ENCODE measurements at places on chromosomes 13 and 19. TPM values are rescaled to one million over a fixed set of nuclear protein-coding genes. Genes with fewer than 3 reads are reported as not detected.

DNA sequence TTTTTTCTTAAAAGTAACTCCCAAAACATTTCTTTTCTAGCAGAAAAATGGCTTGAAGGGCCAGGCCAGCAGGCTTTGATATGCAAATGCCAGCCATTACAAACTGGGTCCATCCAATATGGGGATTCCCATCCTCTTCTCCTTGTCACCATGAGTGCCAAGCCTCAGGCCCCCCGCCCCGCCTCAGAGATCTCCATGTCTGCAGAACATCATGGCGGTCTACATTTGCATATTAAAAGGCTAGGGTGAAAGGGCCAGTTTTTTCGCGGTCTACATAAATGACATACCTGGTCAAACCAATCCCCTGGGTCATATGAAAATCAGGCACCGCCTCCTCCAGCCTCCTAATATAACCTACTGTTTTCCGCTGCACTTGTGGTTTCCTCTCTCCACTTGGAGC lies 1327.6 kb downstream of the UQCRFS1 start:
- DNase-seq: no peak

DNA sequence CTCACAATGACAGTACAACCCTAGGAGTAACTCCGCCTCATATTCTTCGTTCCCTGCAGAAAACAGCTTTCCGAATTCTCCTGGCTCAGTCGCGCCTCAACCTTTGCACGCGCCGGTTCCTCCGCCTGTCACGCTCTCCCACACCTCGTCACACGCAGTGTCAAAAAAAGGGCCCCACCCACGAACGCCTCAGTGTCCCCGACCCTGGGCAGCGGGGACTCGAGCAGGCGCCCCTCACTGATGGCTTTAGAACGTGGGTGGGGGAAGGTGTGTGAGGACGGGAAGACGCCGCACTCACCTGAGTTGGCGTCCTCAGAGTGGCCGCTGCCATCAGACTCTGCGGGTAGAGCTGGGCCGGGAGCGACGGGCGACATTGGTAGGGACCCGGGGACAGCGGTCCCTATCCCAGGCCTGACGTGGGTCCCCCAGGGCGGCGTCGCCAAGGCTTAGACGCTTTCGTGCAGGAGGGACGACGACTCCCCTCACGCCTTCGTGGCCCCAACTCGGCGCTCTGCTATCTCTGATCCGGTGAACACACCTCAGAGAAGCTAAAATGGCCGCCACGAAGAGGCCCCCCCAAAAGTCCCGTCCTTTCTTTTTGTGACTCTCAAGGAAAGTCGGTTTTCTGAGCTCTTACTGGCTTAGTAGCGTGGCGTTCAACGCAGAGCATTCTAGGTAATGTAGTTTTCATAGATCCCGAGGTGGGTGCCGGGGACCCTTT lies at the start of gene ZNF154:
TSS of gene ZNF154 (minus strand) at position 564 of the 721 bp plus-strand sequence. CDS start at position 331, 233 bp downstream.
- peak; percentile 77 for DNase-seq

GRCh38 chr13:57425531-57425930 lies 206.0 kb upstream of the PCDH17 start:
- no peak for DNase-seq

The TTYH1 gene
- 6.2 TPM for polyA plus RNA-seq

All from right renal cortex interstitium (tissue), 3 donors.